ENCODE measurements at places on chromosomes 4 and X.

GRCh38 chrX:38279188-38279587 is 48.1 kb downstream of the RPGR start:
- no peak for DNase-seq

- no peak for DNase-seq
Observed at GRCh38 chrX:285076-285677, 4.0 kb downstream of the PLCXD1 start.

- DNase-seq = no peak
Observed at GRCh38 chr4:124684301-124684700, 28.2 kb downstream of the ANKRD50 start.

GRCh38 chrX:9677098-9677739 is 88.4 kb downstream of the GPR143 start:
- DNase-seq = no peak

DNA sequence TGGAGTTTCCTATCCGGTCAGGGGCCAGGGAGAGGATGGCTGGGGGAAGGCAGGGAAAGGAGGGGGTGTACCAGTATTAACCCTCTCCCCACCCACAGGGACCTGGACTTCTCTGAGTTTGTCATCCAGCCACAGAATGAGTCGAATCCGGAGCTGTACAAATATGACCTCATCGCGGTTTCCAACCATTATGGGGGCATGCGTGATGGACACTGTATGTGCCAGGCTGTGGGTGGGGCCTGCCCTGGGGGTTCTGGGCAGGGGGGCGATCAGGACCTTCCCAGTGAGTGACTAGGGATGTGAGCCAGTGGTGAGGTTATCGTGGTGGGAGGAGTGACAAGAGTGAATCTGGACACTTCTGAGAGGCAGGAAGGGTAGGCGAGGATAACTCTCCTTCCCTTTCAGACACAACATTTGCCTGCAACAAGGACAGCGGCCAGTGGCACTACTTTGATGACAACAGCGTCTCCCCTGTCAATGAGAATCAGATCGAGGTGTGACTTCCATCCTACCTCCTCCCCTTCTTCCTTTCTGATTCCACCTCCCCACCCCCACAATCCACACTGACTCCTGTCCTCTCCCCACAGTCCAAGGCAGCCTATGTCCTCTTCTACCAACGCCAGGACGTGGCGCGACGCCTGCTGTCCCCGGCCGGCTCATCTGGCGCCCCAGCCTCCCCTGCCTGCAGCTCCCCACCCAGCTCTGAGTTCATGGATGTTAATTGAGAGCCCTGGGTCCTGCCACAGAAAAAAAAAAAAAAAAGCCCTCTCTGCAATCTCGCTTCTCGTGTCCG is 14.6 kb downstream of the USP11 start:
- no peak for DNase-seq

DNA sequence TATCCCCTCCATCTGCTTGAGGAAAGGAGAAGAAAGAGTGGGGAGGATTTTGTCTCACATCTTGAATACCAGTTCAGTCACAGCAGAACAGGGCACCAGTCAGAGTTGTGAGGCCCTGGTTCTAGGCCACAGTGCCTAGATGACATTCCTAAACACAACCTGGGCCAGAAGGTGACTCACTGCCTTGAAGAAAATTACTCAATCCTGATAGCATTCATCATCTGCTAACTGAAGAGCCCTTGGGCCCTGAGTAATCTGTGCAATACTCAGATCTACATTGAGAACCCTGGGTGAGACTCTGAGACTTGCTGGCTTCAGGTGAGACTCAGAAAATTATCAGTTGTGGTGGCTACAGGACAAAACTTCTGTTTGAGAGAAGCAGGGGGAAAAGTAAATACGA is 20.5 kb upstream of the PRR32 start:
- no peak for DNase-seq

DNA sequence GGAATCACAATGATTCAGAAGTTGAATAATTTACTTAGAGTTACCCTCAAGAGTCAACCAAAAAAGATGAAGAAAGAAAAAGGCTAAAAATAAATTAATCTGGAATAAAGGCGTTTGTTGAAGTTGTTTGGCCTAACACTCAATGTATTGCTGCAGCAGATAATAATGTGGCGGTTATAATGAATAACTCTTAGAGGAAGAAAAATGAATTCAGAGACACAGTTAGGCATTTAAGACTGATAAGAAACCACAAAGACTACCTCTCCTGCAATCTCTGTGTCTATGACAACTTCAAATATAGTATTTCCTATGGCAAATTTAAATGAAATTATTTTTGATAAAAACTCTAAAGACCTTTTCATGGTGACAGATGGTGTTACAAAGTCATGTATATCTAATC is 1369.1 kb upstream of the AGA start:
- no peak for DNase-seq

DNA sequence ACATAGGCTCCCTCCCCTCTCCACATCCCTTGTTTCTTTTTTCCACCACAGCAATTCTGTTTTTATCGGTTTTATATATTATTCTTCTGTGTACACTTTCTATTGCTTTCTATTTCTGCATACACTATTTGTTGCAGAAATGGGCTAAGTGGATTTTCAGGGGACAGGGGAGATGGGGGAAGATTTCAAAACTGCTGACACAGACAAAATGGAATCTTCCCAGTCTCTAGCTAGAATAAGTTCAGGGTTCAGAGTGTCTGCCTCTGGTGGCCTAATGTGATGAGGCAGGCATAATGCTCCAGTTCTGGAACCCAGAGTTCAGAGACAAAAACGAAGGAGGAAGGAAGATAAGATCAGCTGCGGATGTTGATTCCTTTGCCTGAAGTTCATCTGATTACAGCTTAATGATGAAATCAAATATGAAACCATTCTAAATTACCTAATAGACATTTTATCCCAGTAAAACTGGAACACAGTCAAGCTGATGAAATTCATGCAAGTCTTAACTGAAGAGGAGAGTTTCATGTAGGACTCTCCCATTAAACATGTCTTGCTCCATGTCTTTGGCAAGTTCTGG is 447.1 kb downstream of the AFF2 start:
- DNase-seq = no peak

DNA sequence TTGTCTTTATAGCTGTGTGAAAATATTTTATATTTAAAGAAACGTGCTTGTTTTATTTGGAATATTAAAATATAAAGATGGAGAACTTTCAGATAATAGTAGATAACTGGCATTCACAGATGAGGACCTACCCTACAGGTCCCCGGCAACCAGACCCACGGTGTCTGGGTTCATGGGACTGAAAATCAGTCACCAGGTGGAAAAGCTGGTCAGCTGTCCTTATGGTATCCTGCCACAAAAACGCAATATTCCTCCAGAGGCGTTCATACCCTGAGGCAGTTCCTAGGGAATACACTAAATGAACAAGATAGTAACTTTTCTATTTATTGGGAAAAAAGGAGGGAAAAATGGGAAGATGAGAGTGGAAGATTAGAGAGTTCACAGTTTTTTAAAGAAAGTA is 1.2 kb downstream of the TLR6 start:
- no peak for DNase-seq

- no peak for DNase-seq
Observed at GRCh38 chr4:101938836-101939235, 148.3 kb downstream of the BANK1 start.

GRCh38 chr4:36773467-36773866 is 471.1 kb upstream of the NWD2 start:
- DNase-seq = no peak

DNA sequence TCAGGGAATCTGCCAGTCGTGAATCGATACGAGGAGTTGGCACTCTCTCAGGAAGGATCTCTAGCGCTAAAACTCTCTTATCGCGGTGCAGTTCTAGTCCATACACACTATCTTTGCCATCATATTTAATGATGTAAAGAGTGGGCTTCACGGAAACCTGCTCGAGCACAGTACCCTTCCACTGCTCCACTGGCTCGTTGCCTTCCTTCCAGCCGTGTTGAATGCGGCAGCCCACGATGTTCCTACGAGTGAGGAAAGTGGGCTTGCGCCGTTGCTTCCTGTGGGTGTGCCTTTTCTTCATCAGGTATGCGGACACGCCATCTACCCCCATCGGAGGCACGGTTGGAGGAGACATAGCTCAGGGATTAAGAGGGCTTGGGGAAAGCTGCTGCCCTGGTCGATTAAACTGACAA is 661 bp downstream of the SPIN4 start:
- no peak for DNase-seq

DNA sequence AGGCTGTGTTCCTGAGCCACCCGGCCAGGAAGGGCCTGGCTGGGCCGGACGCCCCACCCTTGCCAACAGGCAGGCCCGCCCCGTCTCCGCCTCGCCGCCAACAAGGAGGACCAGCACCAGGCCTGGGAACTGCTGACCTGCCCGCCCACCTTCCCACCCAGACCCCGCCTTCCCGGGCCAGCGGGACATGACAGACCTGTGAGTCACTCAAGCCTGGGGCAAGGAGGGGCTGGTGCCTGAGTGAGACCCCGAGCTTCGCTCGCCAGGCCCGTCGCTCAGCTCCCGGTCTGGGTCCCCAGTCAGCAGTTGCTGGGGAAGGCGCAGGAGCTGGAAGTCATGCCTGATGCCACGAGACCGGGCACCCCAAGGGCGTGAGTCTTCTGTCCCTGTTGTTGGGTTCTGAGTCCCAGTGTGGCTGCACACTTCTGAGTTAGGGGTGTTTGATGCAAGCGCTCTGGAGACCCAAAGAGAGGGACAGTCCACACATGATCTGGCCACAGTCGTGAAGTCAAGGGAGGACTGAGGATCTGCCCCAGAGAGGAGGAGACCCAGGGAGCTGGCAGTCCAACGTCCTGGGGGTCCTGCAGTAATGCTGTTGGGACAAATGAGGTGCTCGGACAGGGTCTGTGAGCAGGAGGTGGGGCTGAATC is at the start of gene DNASE1L1:
DNASE1L1 (minus strand) TSS at position 33 of the 650 bp plus-strand sequence. CDS start 3,686 bp downstream, outside the sequence.
- no peak for DNase-seq

GRCh38 chr4:16256343-16256742 is 30.1 kb upstream of the TAPT1 start:
- no peak for DNase-seq

DNA sequence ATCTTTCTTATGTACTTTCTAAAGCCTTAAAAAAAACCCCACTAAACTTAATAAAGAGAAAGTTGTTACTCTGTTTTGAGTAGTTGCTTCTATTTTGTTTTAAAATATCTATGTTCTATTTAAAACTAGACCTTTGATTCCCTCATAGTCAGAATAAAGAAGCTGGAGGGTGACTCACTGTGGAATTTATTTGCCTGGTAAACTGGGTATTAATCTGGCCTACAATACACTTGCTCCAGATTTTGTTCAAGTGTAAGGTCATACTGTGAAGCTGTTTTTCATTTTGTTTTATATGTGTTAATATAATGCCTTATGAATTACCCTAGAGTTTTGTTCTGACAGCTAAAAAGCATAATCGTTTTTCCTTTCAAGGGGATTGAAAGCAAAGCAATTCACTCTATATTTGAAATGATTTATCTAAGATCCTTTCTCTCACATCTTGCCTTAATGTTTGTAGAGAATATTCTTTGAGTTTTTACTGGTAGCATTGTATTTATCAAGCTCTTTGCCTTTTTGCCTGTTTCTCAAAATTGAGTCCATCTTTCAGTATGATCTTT is 277.4 kb upstream of the PITX2 start:
- no peak for DNase-seq

- no peak for DNase-seq
Observed at GRCh38 chr4:149932188-149932587, 116.5 kb upstream of the IQCM start.

DNA sequence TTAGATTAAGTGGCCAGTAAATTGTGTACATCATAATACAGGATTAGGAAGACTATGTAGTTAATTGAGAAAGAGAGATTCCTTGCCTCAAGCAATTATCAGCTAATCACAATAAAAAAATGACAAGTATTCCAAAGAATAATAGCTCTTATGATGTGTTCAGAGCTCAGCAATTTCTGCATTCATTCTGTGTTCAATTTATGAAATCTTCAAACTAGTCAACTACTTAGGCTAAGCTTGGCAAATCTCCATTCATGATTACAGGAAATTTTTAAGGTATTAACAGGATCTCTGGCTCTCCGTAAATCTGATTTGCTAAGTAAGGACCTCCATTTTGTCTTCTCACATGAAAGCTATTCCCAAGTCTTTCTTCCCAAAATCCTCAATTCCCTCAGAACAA is 256.9 kb upstream of the TEX13A start:
- no peak for DNase-seq

DNA sequence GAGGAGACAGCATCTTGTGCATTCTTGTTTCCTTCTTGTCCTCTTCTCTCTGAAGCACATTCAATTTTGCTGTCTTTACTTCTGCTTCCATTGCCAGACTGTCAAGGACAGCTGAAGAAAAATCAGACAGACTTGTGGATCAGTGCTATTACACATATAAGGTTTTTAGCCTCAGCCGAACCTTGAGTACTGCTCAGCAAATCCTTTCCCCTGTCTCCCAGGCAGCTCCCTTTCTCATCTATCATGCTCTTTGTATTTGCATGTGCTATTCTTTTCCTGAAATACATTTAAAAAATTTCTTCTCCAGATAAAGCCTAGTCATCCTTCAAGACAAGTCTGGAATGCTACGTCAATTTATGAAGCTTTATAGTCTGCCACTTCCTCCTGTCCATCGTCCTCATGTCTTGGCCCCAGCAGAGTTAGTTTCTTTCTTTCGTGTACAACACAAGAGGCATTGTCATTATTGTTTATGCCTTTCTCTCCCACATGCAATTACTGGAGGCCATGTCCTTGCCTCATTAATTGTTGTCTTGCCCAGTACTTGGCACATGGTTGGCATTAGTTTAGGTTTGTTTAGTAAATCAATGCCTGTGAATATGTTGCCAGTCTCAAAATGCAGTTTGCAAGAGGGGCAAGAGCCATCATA is 45.1 kb downstream of the ADGRL3 start:
- no peak for DNase-seq

GRCh38 chr4:77309496-77309895 is 152.5 kb downstream of the CCNG2 start:
- DNase-seq = no peak

GRCh38 chr4:100843910-100844309 is 326.1 kb upstream of the EMCN start:
- no peak for DNase-seq

DNA sequence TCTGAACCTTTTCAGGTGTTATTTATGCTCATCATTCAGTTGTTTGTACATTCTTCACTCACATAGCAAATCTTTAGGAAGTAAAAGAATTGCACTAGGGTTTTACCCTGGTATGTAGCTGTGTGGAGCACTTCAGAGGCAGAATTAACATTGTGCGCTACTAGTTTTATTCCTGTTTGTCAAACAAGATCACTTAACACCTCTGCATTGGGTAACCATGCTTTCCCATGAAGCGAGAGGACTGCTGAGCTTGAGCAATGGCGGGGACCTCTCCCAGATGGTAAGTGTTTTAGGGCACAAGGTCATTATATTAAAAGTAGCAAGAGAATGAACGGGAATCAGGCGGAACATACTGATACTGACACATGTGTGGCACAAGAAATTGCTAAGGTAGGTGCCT is 59.2 kb downstream of the SHROOM3 start:
- no peak for DNase-seq

- DNase-seq = no peak
Observed at GRCh38 chr4:188177997-188178675, 38.9 kb downstream of the TRIML1 start.

- no peak for DNase-seq
Observed at GRCh38 chrX:124594017-124594651, 247.8 kb downstream of the SH2D1A start.
